ENCODE measurements at places on chromosomes 5 and 9.

DNA sequence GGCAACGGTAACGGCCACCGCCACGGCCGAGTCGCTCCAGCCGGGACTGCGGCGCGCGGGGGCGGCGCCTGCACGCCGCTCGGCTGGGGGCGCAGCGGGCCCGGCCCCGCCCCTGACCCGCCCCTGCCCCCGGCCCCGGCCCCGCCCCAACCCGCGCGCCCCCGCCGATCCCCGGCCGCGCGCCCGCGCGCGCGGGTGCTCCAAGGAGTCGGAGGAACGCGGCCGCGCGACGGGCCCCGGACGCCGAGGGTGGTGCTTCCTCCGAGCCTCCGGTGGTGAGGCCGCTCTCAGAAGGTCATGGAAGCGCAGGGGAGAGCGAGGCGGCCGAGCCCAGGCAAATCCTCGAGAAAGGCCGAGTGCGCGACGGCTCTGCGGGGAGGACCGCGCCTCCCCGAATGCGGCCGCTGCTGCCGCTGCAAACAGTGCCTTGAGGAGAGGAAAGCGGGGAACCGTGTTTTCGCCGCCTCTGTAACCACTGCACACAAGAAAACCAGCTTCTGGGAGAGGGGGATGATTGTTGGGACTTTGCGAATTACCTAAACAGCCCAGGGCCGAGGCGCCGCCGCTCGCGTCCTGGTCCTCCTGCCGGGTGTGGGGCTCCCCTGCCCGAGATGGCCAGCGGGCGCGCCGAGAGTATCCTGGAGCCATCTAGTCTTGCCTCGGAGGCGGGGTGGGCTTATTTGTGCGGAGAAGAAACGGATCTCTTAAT lies at the start of gene LIFR:
Gene LIFR (minus strand): TSS at position 48 of the 709 bp plus-strand sequence. CDS start 25,999 bp downstream, outside the sequence.
- DNase-seq: no peak

DNA sequence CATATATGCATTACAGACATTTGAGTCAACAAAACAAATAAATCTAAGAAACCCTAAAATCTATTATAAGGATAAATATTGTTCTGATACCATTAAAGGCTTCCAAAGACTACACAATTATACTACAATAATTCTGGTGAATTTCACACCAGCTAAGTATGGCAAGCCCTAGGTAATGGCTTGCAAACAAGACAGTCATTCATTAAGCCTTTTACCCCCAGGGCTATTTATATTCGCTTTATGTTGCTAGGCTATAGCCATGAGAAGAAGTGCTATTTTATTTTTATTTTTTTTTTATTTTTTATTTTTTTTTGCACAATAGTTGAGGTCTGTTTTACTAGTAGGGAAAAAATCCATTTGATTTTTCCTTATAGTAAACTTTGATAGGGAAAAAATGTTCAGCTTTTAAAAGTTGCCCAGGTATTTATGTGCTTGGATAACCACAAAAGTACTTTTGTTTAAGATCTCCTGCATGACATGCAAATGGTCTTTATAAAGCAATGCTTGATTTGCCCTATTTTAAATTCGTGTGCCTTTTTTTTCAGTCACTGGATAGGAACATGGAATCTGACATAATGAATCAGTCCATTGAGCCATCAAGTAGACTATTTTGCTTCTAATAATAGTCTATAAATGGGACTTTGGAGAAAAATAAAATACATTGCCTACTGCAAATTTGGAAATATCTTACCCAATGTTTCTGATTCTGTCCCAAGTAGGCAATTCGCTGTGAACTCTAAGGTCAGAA lies 946.3 kb upstream of the COX7C start:
- DNase-seq: no peak

GRCh38 chr5:21574438-21574837 lies 1278.7 kb downstream of the CDH12 start:
- DNase-seq: no peak

DNA sequence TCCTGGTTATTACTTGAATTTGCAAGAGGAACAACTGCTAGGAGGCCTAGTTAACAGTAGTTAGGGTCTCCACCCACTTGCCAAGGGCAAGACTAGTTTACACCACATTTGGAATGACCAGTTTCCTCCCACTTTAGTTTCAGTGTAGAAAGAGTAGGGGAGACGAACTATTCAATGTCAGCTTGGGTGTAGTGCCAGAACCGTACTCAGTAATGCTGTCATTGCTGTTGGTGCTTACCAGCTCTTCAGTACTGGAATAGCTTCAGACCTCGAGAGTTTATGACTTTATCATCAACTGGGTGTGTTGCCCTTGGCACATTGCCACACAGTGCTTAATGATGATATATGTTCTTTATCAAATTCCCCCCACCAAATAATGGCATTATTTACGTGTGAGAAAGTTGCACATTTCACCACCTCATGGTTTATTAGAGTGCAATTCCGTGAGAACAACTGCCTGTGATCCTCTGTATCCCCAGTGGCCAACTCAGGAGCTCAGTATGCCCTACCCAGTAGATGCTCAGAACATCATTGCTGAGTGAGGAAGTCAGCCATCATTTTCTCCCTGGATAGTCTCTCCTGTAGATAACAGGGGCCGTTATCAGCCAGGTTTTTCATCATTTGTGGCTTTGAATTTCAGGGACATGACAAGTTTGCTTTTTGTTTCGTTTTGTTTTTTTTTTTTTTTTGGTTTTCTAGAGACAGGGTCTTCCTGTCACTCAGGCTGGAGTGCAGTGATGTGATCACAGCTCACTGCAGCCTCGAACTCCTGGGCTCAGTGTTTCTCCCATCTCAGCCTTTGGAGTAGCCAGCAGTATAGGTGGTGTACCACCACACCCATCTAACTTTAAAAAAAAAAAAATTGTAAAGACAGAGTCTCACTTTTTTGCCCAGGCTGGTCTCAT lies 67.3 kb downstream of the DOCK8 start:
- DNase-seq: peak; percentile 39

DNA sequence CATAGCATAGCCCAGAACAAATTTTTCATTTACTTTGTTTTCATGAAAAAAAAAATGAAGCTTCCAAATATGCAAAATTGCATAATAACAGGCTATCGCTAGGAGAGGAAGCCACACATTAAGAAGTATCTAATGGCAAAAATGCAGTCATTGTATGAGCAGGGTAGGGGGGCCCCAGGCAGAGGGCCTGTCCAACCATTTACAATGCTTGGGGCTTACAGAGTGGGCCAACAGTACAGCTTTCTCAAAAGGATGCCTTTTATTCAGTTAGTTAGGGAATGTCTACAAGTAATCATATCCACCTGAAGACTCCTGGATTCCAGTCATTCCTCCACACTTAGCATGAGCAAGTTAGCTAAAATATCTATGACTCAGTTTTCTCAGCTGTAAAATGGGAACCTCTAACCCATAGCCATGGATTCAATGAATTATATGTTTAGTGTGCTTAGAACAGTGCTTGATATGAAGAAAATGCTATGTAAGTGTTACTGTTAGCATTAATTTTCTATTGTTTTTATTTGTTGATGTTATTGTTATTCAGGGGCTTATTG lies 117.7 kb downstream of the GAS1 start:
- DNase-seq: no peak

GRCh38 chr5:37834542-37835379 lies 5.1 kb downstream of the GDNF start:
- DNase-seq: no peak

- DNase-seq: no peak
Measured at GRCh38 chr5:105730982-105731381, 1939.8 kb downstream of the EFNA5 start.

GRCh38 chr5:151280443-151280842 lies 23.1 kb downstream of the SLC36A3 start:
- DNase-seq: no peak

GRCh38 chr5:86964889-86965288 lies 302.8 kb upstream of the RASA1 start:
- no peak for DNase-seq

DNA sequence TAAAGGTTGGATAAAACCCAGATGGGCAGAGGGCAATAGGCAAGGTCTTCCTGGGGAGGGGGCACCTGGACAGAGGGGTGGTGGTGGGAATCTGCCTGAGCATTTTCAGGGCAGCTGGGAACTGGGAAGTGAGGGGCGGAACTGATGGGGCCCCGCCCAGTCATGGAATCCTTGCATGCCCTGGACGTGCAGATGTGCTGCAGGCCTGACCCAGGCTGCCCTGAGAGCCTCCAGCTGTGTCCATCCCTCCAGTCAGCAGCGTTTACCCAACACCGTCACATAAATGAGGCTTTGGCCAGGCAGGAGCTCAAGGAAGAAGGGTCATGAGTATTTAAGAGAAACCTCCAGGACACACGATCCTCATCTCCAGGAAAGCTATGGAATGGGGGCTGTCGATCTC lies 70.3 kb downstream of the DAB2IP start:
- no peak for DNase-seq

DNA sequence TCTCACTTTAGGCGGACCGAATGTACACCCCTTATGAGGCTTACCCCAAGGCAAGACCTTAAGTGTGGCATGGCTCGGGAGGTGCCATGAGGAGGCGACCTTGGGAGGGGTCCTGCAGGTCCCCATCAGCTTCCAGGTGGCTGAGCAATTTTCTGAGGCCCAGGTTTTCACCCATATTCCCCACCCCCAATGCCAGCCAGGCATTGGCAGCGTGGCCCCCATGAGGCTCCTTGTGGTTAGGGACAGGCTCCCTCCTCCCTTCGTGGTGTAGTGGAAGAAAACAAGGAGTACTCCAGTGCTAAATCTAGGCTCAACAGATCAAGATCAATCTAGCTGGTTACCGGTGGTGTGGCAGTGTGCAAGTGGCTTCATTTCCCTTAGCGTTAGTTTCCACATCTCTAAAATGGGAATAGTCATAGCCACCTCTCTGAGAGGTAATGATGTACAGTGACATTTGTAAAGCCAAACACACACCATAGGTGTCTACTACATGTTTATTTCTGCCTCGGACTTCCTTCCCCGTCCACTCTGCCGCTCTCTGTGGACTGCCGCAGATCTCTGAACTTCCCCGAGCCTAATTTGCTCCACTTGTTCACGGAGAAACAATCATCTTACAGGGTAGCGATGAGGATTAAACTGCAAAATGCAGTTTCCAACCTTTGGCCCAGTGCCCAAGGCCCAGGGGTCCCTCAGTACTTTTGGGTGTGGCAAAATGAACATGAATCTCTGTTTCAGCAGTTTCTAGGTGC lies 8.4 kb downstream of the LHX2 start:
- DNase-seq: no peak

DNA sequence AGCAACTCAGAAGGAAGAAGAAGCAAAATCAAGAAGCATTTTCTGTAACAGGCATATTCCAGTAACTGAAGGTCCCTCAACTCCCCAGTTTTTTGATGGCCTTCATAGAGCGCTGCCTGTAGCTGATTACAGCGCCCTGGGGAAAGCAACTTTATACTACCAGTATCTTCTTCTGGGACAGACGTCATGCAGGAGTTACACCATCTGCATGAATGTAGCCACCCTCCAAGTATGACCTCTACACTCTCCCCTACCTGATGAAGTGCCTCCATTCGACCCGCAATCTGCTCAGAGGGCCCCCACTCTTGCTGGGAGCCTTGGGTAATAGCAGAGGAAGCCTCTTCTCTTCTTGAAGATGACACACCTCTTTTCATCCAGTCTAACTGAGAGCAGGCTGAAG lies 21.0 kb upstream of the SH3TC2 start:
- no peak for DNase-seq

DNA sequence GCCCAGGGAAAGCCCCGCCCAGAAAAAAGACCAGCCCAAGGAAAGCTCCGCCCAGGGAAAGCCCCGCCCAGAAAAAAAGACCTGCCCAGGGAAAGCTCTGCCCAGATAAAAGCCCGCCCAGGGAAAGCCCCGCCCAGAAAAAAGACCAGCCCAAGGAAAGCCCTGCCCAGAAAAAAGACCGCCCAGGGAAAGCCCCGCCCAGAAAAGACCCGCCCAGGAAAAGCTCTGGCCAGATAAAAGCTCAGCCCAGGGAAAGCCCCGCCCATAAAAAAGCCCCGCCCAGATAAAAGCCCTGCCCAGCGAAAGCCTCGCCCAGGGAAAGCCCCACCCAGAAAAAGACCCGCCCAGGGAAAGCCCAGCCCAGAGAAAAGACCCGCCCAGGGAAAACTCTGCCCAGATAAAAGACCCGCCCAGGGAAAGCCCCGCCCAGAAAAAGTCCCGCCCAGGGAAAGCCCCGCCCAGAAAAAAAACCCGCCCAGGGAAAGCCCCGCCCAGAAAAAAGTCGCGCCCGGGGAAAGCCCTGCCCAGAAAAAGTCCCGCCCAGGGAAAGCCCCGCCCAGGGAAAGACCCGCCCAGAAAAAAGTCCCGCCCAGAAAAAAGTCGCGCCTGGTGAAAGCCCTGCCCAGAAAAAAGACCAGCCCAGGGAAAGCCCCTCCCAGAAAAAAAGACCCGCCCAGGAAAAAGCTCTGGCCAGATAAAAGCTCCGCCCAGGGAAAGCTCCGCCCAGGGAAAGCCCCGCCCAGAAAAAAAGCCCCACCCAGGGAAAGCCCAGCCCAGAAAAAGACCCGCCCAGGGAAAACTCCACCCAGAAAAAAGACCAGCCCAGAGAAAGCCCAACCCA lies 11.9 kb downstream of the GRIN1 start:
- no peak for DNase-seq

DNA sequence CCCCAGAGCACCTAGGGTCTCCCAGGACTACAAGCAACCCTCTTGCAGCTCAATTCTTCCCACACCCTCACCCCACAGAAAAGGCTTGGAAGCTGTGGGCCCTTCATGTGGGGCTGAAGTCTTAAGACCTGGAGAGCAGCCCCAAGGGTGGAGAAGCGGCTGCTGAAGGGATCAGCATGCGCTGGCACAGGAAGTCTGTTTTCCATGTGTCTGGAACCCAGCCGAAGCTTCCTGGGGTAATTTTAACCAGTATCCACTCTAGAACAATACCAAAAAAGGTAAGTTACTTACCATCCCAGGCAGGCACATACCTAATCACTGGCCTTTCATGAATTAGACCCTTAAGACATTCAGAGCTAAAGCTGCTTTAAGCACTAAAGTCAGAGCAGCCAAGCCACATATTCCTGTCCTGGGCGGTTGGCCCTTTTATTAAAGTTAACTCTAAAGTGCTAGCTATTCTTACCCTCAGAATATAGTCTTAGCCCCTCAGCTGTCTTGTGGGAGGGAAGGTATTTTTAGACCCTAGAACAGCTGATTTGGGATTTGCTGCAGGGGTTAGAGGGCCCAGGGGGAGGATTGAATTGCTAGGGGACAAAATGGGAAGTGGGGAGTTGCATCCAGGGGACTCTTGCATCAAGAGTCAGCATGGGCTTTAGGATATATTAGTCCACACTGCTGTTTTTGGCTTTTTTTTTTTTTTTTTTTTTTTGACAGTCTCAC lies 6.9 kb downstream of the IL17B start:
- DNase-seq: no peak

DNA sequence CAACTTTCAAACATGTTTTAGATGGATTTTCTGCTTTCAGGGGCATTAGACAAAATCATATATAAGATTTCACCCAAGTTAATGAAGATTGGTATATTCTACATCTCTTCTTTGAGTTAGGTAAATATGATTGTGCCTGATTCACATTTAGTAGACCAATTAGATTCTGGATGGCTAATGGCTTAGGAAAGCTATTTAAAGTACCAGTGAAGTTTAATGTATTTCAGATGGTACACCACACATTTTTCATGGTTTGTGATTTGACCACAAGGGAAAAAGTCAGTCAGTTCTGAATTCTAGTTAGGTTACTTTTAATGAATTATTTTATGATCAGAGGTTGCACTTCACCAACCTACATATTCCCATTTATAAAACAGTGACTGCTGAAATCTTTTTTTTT lies 409.7 kb downstream of the ADGRV1 start:
- no peak for DNase-seq
